Colonic mucosa (tissue), 4 donors: ENCODE measurements at places on chromosomes 1 and 21.

DNA sequence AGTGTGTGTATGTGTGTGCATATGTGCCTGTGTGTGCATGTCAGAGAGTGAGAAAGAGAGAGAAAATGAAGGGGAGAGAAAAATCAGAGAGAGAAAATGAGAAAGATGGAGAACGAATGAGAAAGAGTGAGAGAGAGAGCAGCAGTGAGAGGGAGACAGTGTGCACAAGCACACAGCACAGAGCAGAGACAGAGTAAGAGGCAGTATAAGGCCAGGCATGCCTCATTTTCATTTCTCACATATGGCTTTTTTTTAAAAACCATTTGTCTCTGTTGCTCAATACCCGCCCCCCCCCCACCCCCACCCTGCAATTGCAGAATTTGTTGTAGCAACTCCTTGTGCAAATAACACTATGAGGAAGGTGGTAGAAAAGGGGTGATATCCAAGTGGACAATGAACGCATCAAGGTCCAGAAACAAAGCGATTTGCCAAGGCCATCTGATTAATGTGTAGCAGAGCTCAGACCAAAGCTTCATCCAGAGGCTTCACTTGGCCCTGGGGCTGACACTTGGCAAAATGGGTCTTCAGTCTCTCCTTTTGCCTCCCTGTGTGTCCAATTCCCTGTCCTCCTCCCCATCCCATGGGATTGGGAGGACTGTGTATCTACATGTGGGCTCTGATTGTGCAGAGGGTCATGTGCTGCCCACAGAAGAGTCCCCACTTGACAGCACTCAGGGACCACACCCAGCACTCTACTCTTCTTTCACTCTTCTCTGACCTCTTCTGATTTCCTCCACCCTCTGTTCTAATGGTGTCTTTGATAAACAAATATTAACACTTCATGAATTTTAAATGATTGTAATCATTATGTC, 38.9 kb upstream of the HSD3B1 start:
- no peaks in the 10 kb centered on the region for H3K4me1 ChIP-seq
- peak; percentile 18 for DNase-seq
- no peak overlapping the region for H3K27ac ChIP-seq
- no peaks in the 10 kb centered on the region for H3K36me3 ChIP-seq
- H3K27me3 ChIP-seq: no peaks in the 10 kb centered on the region
- H3K4me3 ChIP-seq: no peak overlapping the region

- H3K27me3 ChIP-seq: no peaks in the 10 kb centered on the region
- H3K4me1 ChIP-seq: no peaks in the 10 kb centered on the region
- H3K36me3 ChIP-seq: no peaks in the 10 kb centered on the region
- no peak overlapping the region for H3K27ac ChIP-seq
Observed at GRCh38 chr1:205568135-205568468, 63.6 kb downstream of the CDK18 start.

DNA sequence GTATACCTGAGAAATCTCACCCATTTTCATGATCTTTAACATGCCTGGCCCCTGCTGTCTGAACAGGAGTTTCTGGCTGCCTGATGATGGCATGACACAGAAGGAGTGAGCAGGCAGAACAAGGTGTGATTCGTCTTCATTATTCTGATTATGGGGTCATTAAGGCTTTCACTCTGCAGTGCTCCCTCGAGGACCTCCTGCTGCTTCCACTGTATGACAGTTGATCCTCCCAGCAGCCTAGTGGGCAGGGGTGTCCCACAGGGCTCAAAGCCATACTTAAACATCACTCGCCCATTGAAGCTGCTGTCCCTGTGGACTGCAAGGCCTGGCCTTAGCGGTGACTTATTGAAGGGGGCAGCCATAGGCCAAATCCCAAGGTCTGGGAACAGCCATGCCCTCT, 12.7 kb upstream of the PARS2 start:
- no peak overlapping the region for H3K4me3 ChIP-seq
- H3K27ac ChIP-seq: peak overlapping the region; percentile 57
- no peaks in the 10 kb centered on the region for H3K27me3 ChIP-seq
- DNase-seq: no peak

DNA sequence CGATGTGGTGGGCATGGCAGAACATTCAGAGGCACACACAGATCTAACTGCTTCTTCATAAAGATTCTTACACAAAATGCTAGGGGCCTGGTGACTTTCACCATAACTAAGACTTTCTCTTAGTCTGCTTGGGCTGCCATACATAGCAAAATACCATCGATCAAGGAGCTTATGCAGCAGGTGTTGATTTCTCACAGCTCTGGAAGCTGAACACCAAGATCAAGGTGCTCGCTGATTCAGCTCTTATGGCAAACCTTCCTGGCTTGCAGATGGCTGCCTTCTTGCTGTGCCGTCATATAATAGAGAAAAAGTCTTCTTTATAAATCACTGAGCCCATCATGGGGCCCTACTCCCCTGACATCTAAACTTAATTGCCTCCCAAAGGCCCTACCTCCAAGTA, 487.3 kb downstream of the AJAP1 start:
- H3K36me3 ChIP-seq: no peaks in the 10 kb centered on the region
- H3K27me3 ChIP-seq: no peaks in the 10 kb centered on the region

- DNase-seq: no peak
- H3K4me1 ChIP-seq: no peaks in the 10 kb centered on the region
- no peaks in the 10 kb centered on the region for H3K27me3 ChIP-seq
- no peak overlapping the region for H3K4me3 ChIP-seq
- no peak overlapping the region for H3K27ac ChIP-seq
- H3K36me3 ChIP-seq: no peaks in the 10 kb centered on the region
Observed at GRCh38 chr1:235892202-235892601, 25.5 kb upstream of the LYST start.
